EH (cell line): ENCODE measurements at places on chromosomes 2 and 18.

- no peak for DNase-seq
Observed at GRCh38 chr2:885230-886071, 65.2 kb upstream of the SNTG2 start.

- DNase-seq: no peak
Observed at GRCh38 chr2:126494593-126494992, 161.4 kb upstream of the GYPC start.

GRCh38 chr2:82675186-82675585 is 1783.9 kb downstream of the SUCLG1 start:
- DNase-seq: no peak

- DNase-seq: peak; percentile 94
Observed at GRCh38 chr2:220533485-220533884, 906.1 kb downstream of the SLC4A3 start.

DNA sequence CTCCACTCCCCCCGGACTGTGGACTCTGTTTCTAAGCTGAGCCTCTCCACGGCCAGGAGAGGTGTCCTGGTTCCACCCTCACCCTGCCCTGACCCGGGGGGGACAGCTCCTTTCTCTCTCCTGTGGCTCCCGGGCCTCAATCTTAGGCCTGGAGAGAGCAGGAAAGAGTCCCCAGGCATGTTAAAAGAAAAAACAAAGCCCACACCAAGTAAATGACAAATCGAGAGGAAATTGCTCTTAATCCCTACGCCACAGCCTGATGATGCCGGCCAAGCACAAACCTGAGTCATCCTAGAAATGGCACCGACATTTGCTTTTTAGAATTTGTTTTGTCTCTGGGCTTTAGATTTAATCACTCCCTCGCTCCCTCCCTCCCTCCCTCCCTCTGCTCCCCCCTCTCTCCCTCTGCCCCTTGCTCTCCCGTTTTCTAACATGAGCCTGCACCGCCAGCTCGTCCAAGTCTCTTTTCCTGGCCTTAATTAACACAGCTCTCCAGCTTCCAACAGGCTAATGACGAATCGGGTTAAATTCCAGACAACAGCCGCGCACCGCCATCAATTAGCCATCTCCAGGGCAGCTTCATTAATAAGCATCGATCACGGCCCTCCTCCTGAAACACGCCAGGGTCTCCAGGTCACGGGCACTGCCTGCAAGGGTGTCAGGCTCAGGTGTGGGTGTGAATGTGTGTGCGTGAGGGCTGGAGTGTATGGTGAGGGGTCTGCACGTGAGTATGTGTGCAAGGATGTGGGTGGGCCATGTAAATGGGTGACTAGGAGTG is 230.8 kb downstream of the CELF4 start:
- DNase-seq: peak; percentile 58

DNA sequence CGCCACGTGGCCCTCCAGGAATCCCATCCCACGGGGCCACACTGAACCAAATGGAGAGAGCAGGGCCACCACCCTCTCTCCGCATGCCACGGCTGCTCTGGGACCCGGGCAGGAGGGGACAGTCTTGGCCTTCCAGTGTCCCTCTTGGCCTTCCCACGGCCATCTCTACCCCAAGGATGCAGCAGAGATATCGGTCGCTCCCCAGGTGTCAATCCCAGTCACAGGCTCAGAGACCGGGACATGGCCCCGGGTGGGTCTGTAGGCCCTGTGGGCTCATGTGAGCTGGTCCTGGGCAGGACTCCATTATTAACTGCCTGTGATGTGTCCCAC is 15.3 kb downstream of the CAPN10 start:
- no peak for DNase-seq

DNA sequence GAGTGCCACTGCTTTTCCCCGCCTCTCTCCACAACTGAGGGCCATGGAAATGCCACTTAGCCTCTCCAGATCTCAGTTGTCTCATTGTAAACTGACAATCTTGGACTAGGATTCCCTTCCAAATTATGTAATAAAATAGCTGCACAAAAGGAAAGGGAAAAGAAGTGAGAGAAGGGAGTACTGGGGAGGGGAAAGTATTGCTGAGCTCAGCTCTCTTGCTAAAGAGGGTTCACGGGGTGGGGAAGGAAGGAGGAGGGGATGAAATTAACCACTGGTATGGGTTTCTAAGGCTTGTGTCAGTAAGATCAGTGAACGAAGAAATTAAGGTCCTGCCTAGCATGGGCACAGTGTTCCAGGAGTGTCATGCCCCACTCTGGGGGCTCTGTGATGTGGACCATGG is 417.3 kb downstream of the TGIF1 start:
- DNase-seq: no peak

DNA sequence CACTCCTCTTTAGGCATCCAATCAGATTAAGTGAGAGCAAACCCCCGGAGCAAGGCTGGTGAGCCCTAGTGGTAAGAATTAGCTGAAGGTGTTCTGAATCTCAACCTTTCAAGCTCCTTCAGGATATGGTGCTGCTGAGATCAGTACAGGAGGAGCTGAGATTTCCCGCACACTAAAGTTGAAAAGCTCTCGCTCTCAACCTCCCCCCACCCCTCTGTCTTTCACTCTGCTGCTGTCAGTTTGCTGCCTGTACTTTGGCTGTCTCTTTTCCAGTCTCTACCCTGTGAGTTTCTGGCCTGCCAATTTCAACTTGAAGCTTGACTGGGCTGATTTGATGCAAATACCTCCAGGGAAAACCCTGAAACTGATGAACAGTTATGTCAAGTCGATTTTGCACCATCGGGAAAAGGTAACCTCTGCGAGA is 15.7 kb downstream of the ZEB2 start:
- no peak for DNase-seq

- no peak for DNase-seq
Observed at GRCh38 chr2:17892770-17893534, 14.5 kb downstream of the KCNS3 start.

- DNase-seq: no peak
Observed at GRCh38 chr18:79736230-79736629, 56.6 kb downstream of the CTDP1 start.

DNA sequence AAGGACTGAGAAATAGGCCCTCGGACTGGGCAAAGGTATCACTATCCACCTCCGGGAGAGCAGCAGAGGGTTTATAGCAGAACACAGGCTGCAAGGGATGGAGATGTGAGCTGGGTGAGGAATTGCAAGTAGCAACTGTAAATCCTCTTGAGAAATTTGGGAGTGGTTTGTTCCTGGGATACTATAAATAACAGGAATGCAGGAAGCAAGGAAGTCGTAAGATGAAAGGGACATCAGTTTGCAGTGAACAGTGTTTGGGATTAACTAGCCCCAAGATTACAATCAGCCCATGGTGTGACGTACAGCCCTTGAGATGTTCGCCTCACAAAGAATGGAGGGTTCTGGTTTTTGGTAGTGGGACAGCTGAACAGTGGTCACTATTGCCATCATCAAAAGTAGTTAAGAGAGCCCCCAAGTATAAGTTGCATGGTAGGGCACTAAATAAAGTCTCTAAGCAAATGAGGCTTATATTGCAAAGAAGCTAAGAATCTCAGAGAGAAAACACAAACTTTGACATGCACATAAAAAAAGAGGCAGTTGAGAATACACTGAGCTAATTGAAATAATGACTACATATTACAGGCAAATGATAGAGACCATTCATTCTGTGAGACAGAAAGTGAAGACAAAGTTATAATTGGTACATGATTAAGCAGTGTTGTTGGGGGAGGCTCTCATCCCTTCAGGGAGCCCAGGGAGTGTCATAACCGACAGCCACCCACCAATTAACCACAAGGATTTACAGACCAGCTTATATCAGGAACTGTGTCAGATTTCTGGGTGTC is 362.5 kb upstream of the ACVR2A start:
- no peak for DNase-seq

DNA sequence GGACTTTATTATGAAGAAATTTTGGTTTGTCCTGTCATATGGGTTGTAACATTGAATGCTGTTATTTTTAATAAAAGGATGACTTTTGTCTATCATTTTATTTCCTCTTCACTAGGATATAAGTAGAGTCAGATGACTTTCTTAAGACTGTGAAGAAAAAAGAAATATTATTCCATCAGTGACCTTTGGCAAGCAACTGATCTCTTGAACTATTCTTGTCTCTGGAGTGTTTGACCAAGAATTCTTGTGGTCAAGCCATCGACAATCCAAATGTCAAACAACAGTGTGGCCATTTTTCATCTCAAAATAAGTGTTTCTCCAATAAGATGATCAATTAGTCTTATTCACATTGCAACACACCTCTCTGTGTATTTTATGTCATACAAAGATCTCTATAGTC is 24.9 kb downstream of the HOXD1 start:
- DNase-seq: no peak

GRCh38 chr18:52489396-52490306 is 149.7 kb downstream of the DCC start:
- DNase-seq: no peak

GRCh38 chr2:38274286-38275276 is 102.5 kb downstream of the ATL2 start:
- DNase-seq: peak; percentile 76

DNA sequence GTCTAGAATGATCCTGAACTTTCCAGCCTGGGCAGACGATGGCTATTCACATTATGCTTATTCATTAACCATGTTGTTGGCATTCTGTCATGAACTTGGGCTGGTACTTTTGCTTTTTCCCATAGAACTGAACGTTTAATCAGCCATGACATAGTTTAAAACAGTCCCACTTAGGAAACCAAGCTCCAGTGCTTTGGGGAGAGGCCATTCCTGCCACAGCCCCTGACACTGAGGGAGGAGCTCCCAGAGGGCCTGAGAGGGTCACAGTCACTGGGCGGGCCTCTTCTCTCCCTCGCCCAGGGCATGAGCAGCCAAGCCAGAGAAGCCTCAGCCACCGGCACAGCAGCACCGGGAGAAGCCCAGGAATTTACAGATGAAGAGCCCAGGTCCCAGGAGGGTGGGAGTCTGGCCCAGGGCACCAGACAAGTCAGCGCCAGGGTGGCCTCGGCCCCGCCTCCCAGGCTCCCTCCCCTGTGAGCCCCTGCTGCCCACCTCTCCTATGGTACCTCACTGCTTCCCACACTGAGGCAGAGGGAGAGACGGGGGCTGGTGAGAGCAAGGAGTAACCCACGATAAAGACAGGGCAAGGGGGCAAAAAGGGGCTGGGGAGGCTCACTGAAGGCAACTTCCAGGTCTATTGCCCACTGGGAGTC is 33.6 kb downstream of the MAL start:
- no peak for DNase-seq

GRCh38 chr2:143068094-143068493 is 61.1 kb upstream of the ARHGAP15 start:
- DNase-seq: no peak

DNA sequence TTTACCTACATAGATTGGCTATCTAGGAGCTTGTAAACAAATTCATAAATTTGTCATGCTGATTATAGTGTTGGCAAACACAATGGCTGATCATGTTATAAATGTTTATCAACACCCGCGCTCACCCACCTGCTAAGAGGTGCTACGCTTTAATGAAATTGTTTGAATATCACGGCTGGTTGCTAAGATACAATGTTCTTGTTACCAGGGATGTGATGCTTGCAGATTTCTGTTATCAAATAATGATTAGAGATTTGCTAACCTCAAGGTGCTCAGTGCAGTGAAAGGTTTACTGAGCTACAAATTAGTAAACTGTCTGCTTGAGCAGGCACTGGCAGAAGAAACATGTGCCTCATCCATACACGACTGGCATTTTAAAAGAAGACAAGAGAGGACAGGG is 160.0 kb upstream of the ZEB2 start:
- DNase-seq: no peak

GRCh38 chr2:200479692-200480265 is 30.1 kb downstream of the KCTD18 start:
- peak; percentile 83 for DNase-seq

GRCh38 chr2:3494984-3495666 is 24.2 kb downstream of the ADI1 start:
- no peak for DNase-seq

DNA sequence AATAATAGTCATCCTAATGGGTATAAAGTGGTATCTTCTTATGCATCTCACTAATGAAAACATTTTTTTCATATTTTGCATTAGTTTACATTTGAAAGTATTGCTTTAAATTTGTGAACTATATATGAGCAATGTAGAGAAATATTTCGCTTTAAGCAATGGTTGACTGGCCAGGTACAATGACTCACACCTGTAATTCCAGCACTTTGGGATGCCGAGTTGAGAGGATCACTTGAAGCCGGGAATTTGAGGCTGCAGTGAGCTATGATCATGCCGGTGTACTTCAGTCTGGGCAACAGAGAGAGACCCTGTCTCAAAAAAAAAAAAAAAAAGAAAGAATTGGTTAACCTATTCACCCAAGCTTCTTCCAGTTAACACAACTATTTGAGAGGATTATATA is 15.1 kb downstream of the ZCCHC2 start:
- no peak for DNase-seq

GRCh38 chr18:49898421-49898820 is 85.1 kb upstream of the ACAA2 start:
- peak; percentile 73 for DNase-seq

DNA sequence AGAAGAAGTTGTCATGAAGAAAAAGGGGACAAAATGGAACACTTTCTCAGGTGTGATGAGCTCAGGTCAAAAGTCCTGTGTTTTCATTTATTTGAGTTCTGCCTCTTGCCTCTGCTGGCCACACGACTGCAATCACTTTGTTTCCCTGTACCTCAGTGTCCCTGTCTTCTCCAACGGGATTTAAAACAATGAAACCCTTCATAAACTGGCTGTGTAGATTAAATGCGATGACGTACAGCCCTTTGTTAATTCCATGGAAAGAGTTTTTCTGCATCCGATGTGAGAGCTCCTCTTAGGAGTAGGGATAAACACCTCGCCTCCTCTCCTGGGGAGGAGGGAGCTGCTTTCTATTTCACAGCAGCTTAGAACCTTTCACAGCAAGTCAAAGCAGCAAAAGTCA is 51.5 kb upstream of the CNGA3 start:
- no peak for DNase-seq

GRCh38 chr18:5746844-5747243 is 148.5 kb downstream of the TMEM200C start:
- no peak for DNase-seq

DNA sequence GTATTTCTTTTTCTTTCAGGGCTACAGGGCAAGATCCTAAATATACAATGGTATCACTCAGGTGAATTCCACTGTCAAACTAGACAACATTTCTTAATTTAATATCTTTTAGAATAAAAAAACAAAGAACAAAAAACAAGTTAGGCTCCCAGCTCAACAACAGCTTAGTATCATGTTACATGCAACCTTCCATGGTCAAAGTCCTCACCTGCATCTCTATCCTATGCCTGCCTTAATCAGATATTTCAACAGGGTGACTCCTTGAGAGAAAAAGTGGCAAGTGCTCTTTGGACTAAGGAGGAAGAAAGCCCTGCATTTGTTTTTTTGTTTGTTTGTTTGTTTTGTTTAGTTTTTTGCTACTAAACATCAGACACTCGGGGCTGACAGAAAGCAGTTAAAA is 50.2 kb downstream of the WDFY1 start:
- DNase-seq: no peak

DNA sequence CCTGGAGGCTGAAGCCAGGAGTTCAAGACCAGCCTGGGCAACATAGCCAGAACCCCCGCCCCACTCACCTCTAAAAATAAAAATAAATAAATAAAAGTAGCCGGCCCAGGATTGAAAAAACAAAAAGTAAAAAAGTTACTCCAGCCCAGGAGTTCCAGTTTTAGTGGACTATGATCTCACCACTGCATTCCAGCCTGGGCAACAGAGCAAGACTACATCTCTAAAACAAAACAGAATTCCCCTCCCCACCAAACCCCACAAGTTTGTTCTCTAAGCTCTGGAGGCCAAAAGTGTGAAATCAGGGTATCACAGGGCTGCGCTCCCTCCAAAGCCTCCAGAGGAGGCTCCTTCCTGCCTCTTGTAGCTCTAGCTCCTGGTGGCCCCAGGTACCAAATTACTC is 1.7 kb downstream of the D2HGDH start:
- DNase-seq: peak; percentile 17
